ENCODE measurements at places on chromosomes 2 and 18.
A peak's percentile ranks its signal among the peaks of the same experiment; 100 is the strongest.

DNA sequence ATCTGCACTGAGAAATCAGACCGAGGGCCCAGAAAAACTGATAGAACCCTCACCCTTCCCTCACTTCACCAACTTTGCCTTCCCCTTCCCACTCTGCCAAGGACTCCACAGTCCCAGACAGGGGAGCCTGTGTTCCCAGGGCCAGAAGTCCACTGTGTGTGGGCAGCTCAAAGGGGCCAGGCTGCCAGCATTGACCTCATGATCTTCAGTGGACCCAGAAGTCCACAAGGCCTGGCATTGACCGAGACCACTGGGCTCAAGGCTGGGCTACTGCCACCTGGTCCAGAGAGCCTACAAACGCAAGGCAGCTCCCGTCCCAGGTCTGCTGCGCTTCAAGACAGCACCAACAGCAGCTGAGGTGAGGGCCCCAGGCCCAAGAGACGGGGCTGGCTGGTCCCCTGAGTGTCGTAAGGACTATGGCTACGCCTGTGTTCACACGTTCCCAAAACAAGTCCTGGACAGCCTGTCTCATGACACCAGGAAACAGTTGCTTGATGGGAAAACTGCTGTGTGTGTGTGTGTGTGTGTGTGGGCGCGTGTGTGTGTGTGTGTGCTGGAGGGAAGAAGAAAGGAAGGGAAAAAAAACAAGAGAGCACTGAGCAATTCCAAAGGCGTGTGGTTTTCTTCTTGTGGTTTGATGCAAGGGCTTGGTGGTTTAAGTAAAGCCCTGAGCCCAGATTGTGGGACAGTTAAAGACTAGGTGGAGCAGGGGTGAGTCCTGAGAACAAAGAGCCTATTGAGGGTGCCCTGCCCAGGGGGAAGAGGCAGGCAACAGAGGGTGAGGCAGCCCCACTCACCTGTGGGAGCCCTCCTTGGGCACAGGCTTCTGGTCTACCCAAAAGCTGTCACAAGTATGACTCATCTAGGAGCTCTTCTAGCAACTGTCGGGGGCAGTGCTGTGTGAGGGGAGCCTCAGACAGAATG is 46.6 kb upstream of the ZBTB7C start:
- DNase-seq = no peak

GRCh38 chr2:6880200-6880733 is 2.7 kb downstream of the RSAD2 start:
- no peak for DNase-seq

DNA sequence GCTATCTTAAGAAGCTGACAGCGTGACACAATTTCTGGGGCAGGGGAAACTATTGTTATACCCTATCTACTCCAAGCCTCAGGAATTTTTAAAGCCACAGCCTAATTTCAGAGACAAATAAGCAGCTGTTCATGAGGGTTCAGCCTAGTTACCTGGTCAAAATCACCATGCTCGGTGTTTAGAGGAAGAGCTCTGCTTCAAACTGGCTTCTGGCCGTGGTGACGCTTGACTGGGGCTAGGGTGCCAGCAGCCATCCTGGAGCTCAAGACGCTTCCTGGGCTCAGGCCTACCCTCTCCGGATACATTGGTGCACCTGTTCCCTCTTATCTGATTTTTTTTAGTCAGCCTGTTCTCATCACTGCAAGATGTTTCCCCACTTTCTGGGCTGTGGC is 41.7 kb downstream of the FRZB start:
- no peak for DNase-seq

DNA sequence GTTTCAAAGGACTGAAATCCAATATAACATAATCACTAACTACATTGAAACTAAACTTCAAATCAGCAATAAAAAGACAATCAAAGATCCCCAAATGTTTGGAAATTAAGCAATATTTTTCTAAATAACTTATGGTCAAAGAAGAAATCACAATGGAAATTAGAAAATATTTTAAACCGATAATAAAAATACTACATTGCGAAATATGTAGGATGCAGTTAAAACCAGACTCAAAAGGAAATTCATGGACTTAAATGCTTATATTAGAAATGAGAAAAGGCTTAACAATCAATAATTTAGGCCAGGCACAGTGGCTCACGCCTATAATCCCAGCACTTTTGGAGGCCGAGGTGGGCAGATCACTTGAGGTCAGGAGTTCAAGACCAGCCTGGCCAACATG is 79.0 kb upstream of the HAAO start:
- no peak for DNase-seq

DNA sequence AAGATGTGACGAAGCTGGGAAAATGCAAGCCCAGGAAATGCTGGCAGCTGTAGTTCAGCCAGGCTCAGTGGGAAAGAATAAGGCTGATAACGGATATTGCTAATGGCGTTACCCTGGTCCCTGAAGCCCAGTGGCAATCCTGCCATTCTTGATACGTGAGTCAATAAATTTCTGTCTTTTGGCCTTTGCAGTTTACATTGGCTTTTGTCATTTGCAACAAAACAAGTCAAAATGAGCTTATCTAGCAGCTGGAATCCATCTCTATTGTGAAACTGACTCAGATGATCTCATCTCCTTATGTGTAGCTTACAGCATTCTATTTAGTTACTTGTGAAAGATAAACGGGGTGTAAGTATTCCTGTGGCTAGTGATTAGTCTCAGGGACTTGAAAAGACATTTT is 43.8 kb downstream of the ARL6IP6 start:
- no peak for DNase-seq

DNA sequence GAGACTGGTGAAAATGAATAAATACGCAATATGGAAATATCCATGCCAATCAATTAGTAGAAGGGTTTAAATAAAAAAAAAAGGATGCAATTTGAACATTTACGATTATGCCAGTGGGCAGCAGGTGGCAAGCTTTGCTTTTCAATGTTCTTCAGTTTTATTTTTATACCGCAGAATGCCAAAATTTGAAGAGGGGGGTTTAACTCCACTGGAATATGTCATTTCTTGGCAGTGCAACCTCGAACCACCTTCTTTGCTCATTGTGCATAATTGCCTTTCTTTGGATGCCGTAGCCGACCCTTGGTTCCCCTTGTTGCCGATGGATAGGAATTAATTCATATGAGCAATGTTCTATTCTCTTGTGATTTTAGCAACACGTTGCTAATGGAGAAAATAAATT is 88.0 kb downstream of the LTBP1 start:
- no peak for DNase-seq

- DNase-seq = peak; percentile 78
These were observed 38.1 kb downstream of the PLEK start for GRCh38 chr2:68403199-68403644.

GRCh38 chr2:16678964-16679363 is 13.3 kb upstream of the CYRIA start:
- no peak for DNase-seq

DNA sequence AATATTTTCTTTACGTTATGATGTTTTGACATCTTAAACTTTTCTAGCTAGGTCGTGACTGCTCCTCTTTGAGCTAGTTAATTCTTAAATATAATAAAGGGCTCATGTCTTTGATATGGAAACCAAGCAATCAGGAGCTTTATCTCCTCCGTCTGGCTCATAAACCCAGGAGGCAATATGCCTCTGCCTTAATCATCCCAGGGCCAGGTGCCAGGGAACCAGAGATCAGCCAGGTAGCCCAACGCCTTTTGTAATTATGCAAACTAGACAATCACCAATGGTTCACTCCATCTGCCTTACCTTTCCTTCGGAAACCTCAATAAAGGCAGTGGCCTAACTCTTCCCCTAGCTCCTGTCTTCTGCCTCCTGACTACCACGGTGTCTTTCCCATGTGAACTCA is 213.7 kb downstream of the KCNJ3 start:
- DNase-seq = peak; percentile 79

DNA sequence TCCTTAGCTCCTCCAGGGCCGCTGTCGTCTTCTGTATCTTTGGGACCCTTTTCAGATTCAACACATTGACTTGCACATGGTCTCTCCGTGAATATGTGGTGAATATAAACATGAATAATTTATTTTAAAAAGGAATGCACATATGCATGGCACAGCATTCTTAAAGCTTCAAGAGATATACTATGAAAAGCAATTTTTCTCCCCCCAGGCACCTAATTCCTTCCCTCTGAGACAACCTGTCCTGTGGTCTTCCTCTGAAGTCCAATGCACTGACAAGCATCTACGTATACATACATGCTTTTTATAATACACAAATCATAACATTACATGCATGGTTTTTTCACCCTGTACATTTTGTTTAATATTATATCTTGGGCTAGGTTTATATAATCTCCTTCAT is 285.1 kb downstream of the MYT1L start:
- DNase-seq = no peak

DNA sequence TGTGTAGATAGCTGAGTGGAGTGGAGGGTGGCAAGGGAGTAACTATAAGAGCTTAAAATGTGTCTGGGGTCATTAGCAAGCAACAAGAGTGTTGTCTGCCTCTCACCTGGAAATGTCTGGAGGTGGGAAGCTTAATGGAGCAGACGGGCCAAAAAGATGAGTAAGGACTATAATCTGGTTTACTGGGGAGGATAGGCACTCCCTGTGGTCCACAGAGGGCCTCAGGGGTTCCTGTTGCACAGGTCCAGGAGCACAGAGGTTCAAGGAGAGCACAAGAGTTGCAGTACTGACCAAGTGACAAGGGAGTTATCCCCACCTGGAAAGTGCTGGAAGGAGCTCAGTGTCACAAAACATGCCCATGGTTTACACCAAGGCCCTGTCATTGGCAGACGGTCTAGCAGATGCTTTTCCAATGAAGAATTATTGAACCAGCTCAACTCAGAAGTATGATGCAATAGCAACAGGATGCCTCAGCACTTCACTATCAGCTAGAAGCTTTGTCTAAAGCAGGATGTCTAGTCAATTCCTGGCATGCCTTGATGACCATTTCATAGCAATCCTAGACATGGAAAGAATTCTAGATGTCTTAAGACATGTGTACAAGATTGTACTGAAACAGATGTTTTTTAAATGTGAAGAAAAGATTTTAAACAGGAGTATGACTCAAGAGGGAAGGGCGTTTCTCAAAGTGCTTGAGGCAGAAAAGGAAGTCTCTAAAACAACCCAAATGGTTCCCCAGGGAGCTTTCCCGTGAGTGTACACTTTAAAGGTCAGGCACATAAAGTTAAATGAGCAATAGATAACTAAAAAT is 62.9 kb upstream of the SERPINE2 start:
- DNase-seq = no peak

GRCh38 chr2:206428783-206429182 is 14.5 kb upstream of the ADAM23 start:
- no peak for DNase-seq

DNA sequence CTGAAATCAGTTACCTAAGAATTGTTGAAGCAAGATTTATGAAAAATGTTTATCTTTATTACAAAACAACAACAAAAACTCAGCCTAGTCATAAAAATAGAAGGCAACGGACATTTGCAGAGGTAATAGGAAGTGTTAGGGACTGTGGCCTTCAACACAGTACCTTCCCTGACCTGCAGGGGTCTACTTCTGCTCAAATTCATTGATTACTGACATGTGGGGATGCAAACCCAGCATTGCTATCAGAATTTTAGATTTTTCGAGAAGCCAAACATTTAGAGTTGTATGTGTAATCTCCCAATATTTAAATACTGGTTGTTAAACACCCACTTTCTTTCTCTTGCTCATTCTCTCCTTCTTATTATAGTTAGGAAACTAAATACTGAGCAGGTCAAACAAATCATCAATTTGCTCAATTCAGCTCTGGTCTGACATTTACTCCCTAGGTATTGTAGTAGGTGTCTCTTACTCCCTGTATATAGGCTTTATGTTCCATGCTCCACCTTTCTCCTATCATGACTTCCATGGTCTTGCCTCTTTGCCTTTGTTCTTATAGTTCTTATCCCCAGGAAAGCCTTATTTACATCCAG is 198.5 kb downstream of the UBE2E3 start:
- DNase-seq = peak; percentile 35

- no peak for DNase-seq
These were observed 150.7 kb upstream of the MGAT5 start for GRCh38 chr2:134103196-134103595.

Data from NCI-H526 (cell line).